Amygdala (tissue), 56 donors: ENCODE measurements at places on chromosomes 7 and 10.

DNA sequence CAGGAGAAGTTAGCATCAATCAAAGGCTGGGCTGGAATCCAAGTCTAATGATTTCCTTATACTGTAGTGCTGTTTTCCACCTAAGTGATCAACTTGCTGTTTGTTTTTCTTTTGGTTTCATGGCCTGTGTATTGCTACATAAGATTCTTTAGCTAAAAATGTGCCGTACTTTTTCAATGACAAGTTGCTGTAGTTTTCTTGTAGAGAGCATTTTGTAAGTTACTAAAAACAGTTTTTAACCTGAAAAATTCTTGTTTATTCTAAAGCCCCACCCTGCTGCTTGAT lies 1.3 kb downstream of the HELLS start:
- DNase-seq, result no peak

DNA sequence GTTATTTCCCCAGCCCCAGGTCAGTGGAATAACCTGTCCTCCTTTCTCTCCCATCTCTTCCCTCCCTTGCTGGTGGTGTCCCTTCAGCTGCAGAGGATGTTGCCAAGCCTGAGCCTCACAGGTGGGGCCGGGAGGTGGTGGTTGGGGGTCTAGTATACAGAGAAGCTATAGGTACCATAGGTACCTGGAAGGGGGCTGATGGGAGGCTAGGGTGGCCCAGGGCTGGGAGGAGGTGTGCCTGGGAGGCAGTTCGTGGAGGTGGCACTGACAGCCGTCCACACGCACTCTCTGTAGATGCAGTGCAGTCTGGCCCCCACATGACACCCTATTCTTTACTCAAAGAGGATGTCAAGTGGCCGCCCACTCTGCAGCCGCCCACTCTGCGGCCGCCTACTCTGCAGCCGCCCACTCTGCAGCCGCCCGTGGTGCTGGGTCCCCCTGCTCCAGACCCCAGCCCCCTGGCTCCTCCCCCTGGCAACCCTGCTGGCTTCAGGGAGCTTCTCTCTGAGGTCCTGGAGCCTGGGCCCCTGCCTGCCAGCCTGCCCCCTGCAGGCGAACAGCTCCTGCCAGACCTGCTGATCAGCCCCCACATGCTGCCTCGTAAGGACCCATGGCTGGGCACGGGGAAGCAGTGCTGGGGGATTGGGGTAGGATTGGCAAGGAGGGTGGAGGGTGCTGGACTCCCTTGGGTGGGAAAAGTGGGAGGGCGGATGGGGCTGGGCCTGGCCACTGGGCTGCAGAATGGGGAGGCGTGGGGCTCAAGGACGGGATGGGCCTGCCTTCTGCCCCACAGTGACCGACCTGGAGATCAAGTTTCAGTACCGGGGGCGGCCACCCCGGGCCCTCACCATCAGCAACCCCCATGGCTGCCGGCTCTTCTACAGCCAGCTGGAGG lies 9.5 kb downstream of the IRF5 start:
- no peak for DNase-seq

GRCh38 chr7:149459540-149460452 lies 1.1 kb downstream of the ZNF777 start:
- DNase-seq, result no peak

DNA sequence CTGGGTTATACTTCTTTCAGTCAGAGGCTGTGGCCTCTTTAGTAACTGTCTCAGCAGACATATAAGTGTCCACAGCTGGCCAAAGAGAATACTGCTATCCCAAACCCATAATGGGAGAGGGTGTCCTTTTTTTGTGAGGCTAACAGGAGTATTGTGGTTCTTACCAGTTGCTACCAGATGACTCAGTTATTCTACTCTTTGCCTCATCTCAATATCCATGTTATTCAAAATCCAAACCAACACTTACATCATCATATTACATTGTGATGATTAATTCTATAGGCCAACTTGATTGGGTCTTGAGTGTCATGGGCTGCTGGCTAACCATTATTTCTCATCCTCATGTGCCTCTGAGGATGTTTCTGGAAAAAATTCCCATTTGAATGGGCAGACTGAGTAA lies 120.9 kb downstream of the TMEM168 start:
- DNase-seq, result no peak

GRCh38 chr10:38025283-38025682 lies 14.8 kb downstream of the ZNF33A start:
- DNase-seq, result no peak

- DNase-seq, result no peak
Measured at GRCh38 chr10:107434854-107435253, 270.3 kb upstream of the SORCS1 start.

- DNase-seq, result no peak
Measured at GRCh38 chr7:147332988-147333387, 1216.4 kb downstream of the CNTNAP2 start.

DNA sequence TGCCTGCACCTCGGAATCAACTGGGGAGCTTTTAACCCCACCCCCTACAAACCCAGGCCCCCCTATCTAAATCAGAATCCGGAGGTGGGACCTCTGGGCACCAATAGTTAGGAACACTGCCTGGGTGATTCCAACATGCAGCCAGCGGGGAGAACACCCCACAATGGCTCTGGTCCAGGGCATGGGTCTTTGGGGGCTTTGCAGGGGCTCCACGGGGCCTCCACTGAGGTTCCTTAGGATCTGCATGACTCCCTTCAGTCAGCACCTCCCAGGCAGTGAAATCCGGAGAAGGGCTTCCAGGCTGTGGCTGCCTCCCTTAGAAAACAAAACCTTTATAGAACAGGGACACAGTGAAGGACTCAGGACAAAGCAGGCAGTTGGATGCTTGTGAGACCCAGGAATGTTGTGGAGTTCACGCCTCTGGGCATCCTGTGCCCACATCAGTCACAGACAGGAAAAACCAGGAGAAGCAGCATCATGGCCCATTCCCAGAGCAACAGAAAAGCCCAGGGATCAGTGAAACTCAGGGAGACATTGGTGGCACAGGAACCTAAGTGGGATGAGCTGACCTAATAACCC lies 16.5 kb upstream of the AOC1 start:
- DNase-seq, result no peak

- DNase-seq, result no peak
Measured at GRCh38 chr10:86726677-86726999, 29.8 kb upstream of the BMPR1A start.

DNA sequence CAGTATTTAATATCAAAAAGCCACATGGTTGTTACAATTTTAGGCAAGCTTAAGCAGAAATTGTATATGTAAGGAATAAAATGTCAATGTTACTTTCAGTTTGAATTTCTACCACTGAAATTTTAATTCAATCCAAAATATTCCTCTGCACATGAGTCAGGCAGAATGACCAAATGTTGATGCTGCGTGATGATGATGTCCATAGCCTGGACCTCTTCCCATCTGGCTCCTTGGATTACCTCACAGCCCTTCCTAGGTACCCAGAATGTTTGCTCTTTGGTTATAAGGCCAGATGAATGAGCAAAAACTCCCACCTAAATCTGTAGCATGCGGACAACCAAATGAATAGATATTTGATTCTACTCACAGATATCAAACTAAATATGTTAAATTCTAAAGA lies 258.3 kb upstream of the IMMP2L start:
- DNase-seq, result no peak

- DNase-seq, result no peak
Measured at GRCh38 chr10:13961097-13961496, 369.6 kb downstream of the FRMD4A start.

GRCh38 chr7:121373177-121373576 lies 22.9 kb downstream of the FAM3C start:
- DNase-seq, result no peak

- DNase-seq, result no peak
Measured at GRCh38 chr7:109179601-109180000, 609.9 kb downstream of the DNAJB9 start.

GRCh38 chr7:38177621-38178003 lies 433 bp upstream of the STARD3NL start:
- DNase-seq, result no peak

GRCh38 chr7:45623740-45624391 lies 49.7 kb downstream of the ADCY1 start:
- no peak for DNase-seq

- no peak for DNase-seq
Measured at GRCh38 chr10:16966991-16967865, 150.0 kb upstream of the RSU1 start.

- no peak for DNase-seq
Measured at GRCh38 chr10:88759366-88760101, at the start of gene LIPN. Gene LIPN (plus strand): TSS chr10:88760020. CDS start chr10:88761406, 1,386 bp downstream.

GRCh38 chr7:131459256-131459655 lies 97.2 kb downstream of the PODXL start:
- no peak for DNase-seq

DNA sequence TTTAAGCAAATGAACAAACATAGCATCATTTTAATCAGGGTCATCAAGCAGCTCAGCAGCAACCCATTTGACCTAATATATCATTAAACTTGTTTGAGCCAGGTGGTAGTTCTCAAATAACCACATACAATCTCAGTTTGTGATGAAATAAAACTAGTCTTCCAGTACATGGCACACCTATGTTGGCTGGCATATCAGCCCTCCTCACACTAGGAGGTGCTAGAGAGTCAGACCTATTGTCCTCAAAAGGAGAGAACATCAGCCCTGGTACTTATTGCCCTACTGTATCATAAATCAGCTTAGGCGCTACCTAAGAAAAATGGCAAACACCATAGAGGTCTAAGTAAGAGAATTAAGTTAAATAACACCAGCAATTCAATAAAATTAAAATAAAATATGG lies 81.7 kb downstream of the CABCOCO1 start:
- DNase-seq, result no peak

- DNase-seq, result no peak
Measured at GRCh38 chr7:99106821-99107241, 37.1 kb downstream of the SMURF1 start.
